ENCODE measurements at places on chromosomes 12 and 14.
A peak's percentile ranks its signal among the peaks of the same experiment; 100 is the strongest.

DNA sequence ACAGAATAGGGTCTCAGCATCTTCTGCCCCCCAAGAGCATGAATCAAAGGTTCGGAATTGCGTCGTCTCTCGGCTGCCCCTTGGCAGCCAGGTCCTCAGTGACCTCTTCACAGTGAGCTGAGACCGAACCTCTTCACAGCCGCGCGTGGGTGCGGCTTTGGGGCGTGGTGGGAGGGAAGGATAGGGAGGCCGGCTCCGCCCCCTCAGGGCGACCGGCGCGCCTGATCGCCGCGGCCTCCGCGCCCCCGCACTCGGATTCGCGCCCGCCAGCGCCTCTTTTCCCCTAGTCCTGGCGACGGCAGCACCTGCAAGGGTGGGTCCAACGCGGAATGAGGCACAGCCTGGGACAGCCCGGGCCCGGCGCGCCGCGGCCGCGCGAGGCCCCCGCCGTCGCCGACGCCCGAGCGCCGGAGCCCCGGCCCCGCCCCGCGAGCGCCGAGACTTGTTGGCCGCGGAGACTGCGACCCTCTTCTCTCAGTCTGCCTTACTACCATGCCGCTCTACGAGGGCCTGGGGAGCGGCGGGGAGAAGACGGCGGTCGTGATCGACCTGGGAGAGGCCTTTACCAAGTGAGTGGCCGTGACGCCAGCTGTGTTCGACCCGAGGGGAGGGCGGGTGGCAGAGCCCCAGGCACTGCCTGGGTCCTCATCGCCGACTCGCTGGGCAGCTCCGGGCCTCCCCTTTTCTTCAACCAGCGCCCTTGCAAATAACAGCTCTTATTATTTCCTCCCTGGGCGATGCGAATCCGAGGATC is at the start of gene ACTR10:
TSS of gene ACTR10 (plus strand) at position 424 of the 754 bp plus-strand sequence. CDS start at position 493, 69 bp downstream.
- no peaks in the 10 kb centered on the region for H3K27me3 ChIP-seq
- H3K4me3 ChIP-seq, result peak within 1 kb of the TSS; percentile 80
- no peaks in the 10 kb centered on the region for H3K4me1 ChIP-seq

GRCh38 chr12:48556631-48557030 is 13.2 kb downstream of the LALBA start:
- no peaks in the 10 kb centered on the region for H3K36me3 ChIP-seq
- H3K27ac ChIP-seq, result no peak overlapping the region
- H3K4me3 ChIP-seq, result no peak overlapping the region
- no peaks in the 10 kb centered on the region for H3K4me1 ChIP-seq

DNA sequence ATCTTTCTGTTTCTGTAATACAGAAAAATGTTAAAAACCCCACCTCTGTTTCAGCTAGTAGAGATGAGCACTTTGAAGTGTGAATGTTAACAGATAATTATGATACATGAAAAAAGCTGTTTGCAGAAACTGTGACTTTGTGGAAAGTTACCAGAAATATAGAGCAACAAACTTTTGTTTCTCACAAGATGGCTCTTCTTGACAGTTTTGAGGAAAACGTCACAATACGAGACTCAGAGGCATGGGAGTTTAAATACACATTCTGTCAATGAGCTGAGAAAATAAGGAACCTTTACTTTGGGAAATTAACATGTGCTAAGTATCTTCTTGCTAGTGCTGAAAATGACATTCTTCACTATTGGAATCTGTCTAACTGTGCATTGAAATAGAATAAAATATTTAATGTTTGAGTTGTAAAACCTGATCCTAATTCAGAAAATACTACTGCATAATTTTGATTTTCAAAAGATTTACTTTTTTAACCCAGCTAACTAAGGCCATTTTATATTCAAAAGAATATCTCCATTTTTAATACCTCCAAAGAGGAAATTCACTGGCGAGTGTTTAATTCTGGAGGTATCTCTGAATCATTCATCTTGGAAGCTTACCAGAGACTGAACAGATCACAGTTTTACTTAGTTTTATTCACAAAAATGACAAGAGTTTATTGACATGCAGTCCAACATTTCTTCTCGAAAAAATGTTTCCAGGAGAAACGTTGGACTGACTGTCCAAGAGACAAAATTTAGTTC is 308.9 kb upstream of the LRFN5 start:
- H3K27ac ChIP-seq, result no peak overlapping the region
- DNase-seq, result no peak
- no peaks in the 10 kb centered on the region for H3K36me3 ChIP-seq

DNA sequence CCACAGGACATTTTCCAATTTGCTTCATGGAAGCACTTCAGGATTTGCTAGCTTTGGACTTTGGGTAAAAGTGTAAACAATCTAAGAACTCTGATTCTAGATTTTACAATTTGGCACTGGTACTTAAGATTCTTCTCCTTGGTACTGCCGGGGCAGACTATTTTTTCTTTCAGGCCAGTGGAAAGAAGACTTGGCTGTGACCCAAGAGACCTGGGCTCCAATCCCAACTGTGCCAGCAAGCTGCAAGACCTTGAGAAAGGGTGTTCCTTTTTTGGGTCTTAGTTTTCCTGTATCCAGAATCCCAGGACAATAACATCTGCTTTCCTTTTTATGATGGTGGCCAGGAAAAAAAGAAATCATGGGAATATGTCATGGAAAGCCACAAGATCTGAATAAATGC is 148.1 kb upstream of the CRY1 start:
- no peaks in the 10 kb centered on the region for H3K36me3 ChIP-seq
- no peak for DNase-seq
- H3K4me3 ChIP-seq, result no peak overlapping the region

GRCh38 chr14:43671716-43672485 is 835.2 kb downstream of the FSCB start:
- no peak for DNase-seq
- no peaks in the 10 kb centered on the region for H3K36me3 ChIP-seq
- no peak overlapping the region for H3K4me3 ChIP-seq
- H3K4me1 ChIP-seq, result no peaks in the 10 kb centered on the region

- DNase-seq, result no peak
- H3K4me1 ChIP-seq, result no peaks in the 10 kb centered on the region
- H3K27ac ChIP-seq, result no peak overlapping the region
- H3K36me3 ChIP-seq, result no peaks in the 10 kb centered on the region
- no peak overlapping the region for H3K4me3 ChIP-seq
Measured at GRCh38 chr12:59370933-59371332, 224.9 kb upstream of the SLC16A7 start.

- no peaks in the 10 kb centered on the region for H3K4me1 ChIP-seq
- no peak for DNase-seq
- H3K36me3 ChIP-seq, result no peaks in the 10 kb centered on the region
- no peak overlapping the region for H3K27ac ChIP-seq
- no peak overlapping the region for H3K4me3 ChIP-seq
Measured at GRCh38 chr14:67999705-68000384, 180.3 kb downstream of the RAD51B start.

GRCh38 chr12:57618966-57619433 is 7.8 kb downstream of the ARHGEF25 start:
- no peak overlapping the region for H3K27ac ChIP-seq
- peak overlapping the region; percentile 54 for H3K4me3 ChIP-seq
- H3K27me3 ChIP-seq, result peaks cover 7% of the 10 kb centered on the region
- peaks cover 13% of the 10 kb centered on the region for H3K36me3 ChIP-seq
- H3K4me1 ChIP-seq, result peaks cover 47% of the 10 kb centered on the region

GRCh38 chr14:50785457-50786063 is 45.4 kb downstream of the NIN start:
- DNase-seq, result no peak
- no peak overlapping the region for H3K27ac ChIP-seq
- peaks cover 19% of the 10 kb centered on the region for H3K4me1 ChIP-seq
- H3K36me3 ChIP-seq, result peaks cover 30% of the 10 kb centered on the region
- H3K27me3 ChIP-seq, result no peaks in the 10 kb centered on the region
- no peak overlapping the region for H3K4me3 ChIP-seq

- H3K36me3 ChIP-seq, result peaks cover 1% of the 10 kb centered on the region
- no peak overlapping the region for H3K4me3 ChIP-seq
- H3K27me3 ChIP-seq, result no peaks in the 10 kb centered on the region
- H3K27ac ChIP-seq, result no peak overlapping the region
- no peak for DNase-seq
- H3K4me1 ChIP-seq, result no peaks in the 10 kb centered on the region
Measured at GRCh38 chr12:12840580-12840899, 27.4 kb downstream of the DDX47 start.

DNA sequence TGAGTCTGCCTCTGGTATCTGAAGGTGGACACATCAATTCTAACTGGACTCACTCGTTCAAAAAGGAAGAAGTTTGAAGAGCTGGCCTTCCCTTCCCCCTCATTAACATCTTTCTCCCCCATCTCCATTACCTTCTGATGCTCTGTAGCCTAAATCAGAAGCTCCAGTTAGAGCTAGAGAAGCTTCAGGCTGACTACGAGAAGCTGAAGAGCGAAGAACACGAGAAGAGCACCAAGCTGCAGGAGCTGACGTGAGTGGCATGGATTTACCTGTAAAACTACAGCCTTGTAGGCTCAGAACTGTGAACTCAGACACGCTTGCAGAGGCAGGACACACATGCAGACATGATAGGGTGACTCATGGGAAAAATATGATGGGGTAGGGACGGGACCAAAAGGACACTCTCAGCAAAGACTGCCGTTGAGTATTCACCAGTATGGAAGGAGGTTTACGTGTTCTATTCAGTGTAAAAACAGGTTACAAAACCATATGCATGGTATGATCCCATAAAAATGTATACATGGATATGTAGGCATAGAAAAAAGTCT is 14.3 kb upstream of the PIP4K2C start:
- no peaks in the 10 kb centered on the region for H3K27me3 ChIP-seq
- no peak overlapping the region for H3K27ac ChIP-seq

DNA sequence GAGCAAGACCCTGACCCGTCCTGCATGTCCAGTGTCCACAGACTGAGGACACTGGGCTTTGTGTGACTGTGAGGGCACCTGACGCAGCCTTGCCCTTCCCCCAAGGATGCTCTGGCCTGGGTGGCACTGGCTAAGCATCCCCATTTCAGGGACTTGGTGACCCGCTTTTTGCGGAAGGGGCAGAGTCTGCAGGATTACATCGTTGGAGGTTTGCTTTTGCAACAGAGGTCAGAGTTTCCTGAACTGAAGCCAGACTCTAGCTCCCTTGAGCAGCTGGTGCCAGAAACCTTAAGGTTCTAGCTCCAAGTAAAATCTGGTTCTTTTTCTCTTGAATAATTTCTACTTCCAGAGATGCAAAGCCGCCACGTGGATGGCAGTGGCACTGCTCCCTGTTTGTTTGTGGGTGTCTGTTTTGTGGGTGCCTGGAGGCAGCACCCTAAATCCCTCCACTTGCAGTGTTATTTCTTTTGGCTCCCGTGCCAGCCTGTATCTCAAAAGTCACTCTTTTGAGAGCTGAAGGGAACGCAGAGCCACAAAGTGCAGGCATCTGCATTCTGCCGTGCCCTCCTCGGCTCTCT is 184.7 kb downstream of the TSPAN9 start:
- H3K4me1 ChIP-seq, result peaks cover 100% of the 10 kb centered on the region
- peak overlapping the region; percentile 58 for H3K27ac ChIP-seq
- no peaks in the 10 kb centered on the region for H3K27me3 ChIP-seq
- DNase-seq, result no peak
- H3K4me3 ChIP-seq, result no peak overlapping the region
